NCI-H2029 treated with DMSO at 0.1 percent for 48 hours (cell line): ENCODE measurements at places on chromosomes 1 and 21.

GRCh38 chr1:75423616-75424015 is 187.3 kb downstream of the SLC44A5 start:
- no peak for DNase-seq

GRCh38 chr1:206769304-206769731 is 1.3 kb upstream of the IL19 start:
- no peak for DNase-seq

GRCh38 chr1:10444795-10445397 is 4.9 kb upstream of the CORT start:
- DNase-seq = no peak

DNA sequence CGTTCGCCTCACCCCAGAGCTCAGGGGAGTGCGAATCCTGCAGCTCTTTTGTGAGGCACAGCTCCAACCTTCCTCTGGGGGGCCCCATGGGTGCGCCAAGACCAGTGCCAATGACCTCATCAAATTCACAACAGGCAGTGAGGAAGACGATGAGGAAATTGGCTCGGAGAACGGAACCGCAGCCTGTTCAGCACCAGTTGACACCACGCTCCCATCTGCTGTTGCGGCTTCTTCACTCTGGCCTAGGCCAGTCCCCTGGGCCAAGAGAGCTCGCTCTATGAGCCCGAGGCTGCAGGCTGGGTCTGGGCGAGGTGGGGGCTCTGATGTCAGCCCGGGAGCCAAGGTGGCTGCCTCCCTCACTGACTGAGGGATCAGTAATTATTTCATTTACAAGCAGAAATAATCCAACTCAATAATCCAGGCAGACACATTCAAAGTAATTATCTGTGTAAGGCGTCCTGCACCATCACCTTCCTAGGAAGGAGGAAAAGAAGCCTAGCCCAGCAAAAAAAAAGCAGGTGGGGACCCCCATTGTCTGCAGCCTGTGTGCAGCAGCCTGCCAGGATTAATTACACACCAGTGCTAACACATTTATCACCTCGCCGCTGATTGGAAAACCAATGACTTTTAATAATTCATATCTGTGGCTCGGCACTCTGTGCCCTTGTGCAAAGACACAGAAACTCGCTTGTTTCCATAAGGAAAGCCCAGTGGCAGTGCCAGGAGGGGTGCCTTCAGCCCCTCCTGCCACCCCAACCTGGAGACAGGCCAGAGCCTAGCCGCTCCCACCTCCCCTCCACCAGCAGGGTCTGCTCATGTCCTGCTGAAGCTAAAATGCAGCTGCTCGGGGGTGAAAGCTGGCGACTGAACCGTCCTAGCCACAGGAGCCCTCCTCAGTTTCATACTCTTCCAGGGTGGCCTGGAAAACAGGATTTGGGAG is 1.9 kb downstream of the PLEKHA6 start:
- DNase-seq = no peak
